ENCODE measurements at places on chromosomes 7 and 10. TPM values are rescaled to one million over a fixed set of nuclear protein-coding genes. Genes with fewer than 3 reads are reported as not detected.

TMEM140 gene
- total RNA-seq: 1.1 TPM

MOGAT3 gene
- total RNA-seq: not detected

CTTNBP2 gene
- total RNA-seq: 0.15 TPM

FLNC gene
- 5.3 TPM for total RNA-seq

ERV3-1 gene
- 3.2 TPM for total RNA-seq

CPXM2 gene
- total RNA-seq: not detected
